Substantia nigra (tissue), 51 donors: ENCODE measurements at places on chromosomes 4 and X.

DNA sequence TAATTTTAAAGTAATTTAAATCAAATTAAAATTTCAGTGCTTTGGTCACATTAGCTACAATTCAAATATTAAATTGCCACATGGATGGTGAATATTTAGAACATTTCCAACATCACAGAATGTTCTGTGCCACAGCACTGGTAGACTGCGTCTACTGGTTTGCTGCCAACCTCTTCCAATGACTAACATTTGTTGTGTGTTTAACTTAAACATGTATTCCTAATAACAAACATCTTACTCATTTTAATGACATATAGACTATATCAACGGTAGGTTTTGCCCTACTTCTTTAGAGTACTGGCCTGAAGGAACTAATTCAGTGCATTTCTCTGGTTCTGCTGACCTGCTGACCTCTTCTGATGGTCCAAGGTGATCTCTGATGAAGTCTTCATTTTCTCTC lies 157.6 kb downstream of the DCK start:
- no peak for DNase-seq

- DNase-seq, result no peak
These were observed 51.7 kb downstream of the SCD5 start for GRCh38 chr4:82746705-82747574.

GRCh38 chr4:3813151-3814052 lies 47.2 kb downstream of the ADRA2C start:
- DNase-seq, result no peak

DNA sequence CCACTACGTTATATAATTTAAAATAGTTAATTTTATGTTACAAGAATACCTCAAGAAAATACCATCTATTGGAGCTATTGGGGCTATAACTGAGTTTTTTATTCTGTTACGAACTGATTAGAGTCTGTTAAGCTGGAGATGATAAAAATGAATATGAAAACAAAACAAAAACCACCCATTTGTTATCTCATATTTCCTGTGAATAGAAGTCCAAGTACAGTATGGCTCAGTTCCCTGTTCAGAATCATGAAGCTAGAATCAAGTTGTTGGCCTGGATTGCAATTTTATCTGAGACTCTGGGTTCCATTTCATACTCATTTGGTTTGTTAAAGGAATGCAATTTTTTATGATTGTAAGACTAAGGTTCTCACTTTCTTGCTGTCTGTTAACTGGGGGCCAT lies 319.1 kb upstream of the PCDH18 start:
- no peak for DNase-seq

DNA sequence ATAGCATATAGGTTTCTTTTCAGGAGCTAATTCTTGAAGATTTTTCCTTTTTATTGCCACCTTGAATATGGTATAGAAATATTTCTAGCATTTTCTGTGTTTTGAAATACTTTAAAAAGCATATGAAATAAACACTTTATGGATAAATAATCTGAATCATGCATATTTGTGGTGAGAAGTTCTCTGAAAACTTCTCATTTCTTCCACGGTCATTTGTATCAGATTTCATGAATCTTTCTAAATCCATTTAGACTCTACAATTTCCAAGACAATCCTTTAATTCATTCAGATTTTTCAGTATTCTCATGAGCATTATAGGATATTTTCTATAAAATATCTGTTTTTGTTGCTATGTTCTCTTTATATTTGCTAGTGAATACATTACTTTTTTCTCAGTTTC lies 16.2 kb upstream of the CA5B start:
- DNase-seq, result no peak

DNA sequence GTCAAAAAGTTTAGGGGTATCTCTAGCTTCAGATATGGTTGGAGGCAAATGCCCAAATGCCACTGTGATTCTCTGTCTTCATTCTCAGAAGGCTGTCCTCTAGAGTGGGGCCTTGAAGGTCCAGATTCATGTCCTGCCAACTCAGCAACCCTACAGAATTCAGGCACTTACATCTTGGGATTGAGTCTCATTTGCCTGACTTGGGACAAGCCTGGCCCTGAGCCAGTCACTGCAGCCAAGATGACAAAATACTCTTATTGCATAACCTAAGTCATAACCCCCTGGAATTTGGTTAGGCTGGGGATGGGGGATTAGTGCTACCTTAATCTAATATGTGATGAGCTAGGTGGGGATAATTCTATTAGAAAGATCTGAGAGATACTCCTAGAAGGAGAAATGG lies 100.5 kb downstream of the AREG start:
- no peak for DNase-seq

DNA sequence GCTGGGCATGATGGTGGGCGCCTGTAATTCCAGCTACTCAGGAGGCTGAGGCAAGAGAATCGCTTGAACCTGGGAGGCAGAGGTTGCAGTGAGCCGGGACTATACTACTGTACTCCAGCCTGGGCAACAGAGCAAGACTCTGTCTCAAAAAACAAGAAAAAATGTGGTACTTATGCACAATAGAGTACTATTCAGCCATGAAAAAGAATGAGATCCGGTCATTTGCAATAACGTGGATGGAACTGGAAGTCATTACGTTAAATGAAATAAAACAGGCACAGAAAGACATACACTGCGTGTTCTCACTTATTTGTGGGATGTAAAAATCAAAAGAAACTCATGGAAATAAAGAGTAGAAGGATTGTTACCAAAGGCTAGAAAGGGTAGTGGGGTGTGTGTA lies 12.1 kb downstream of the RPGR start:
- no peak for DNase-seq

DNA sequence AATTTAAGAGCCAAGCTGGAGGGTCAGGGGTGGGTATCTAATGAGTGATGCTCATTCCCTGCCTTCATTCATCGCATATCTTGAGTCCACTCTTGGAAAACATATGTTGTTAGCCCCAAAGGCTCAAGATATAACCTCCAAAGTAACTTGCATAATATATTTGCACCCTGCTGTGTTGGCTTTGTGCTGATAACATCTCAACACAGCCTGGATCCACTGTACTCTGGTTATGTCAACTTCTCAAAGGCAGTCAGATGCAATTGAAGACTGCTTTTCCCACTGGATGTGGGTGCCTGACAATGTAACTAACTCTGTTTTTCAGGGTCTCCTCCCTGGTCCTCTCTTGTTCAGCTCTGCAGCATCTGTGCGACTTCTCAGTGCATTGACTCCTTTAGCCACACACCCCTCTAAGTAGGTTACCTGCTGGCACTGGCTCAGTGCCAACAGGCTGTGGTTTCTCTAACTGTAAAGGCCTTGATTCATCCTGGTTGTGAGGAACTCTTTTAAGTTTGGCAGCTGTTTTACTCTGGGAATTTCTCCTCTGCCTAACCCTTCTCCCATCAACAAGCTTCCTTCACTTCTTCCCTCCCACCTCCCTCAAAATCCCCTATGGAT lies 28.1 kb downstream of the SLC16A2 start:
- DNase-seq, result peak; percentile 6
